ENCODE measurements at places on chromosomes 6 and 20.

- no peak for DNase-seq
Measured at GRCh38 chr6:154356690-154357089, at the start of gene IPCEF1. TSS of gene IPCEF1 (minus strand) at chr6:154356803. CDS start at chr6:154265947, 90,856 bp downstream.

GRCh38 chr20:38962928-38963401 lies 821 bp downstream of the DHX35 start:
- no peak for DNase-seq

GRCh38 chr6:162846723-162847122 lies 118.9 kb downstream of the PACRG start:
- no peak for DNase-seq

DNA sequence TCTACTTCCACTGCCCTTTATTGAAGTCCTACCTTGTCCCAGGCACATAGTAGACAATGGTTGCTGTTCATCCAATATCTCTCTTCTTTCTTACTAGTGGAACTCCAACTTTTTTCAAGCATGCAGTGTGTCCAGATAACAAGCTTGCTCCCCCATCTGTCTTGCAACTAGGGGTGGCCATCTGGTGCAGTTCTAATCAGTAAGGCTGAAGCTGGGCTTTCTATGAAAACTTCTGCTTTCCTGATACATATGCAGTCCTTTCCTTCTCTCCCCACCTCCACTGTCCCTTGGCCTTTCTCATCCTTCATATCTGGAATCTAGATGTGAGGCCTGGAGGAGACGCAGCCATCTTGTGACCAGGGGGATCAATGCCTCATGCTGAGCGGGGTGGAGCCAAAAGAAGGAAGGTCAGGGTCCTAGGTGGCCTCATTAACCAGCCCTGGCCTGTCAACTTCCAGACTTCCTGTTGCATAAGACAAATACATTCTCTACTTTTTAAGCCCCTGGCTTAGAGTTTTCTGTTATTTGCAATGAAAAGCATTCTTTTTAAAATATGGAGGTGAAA lies 59.6 kb upstream of the ZFP64 start:
- DNase-seq: no peak

- no peak for DNase-seq
Measured at GRCh38 chr6:167745670-167746389, 80.9 kb upstream of the AFDN start.
